ENCODE measurements at places on chromosomes 16 and 17. TPM values are rescaled to one million over a fixed set of nuclear protein-coding genes. Genes with fewer than 3 reads are reported as not detected.

HOXB1 gene
- not detected for total RNA-seq

DNA sequence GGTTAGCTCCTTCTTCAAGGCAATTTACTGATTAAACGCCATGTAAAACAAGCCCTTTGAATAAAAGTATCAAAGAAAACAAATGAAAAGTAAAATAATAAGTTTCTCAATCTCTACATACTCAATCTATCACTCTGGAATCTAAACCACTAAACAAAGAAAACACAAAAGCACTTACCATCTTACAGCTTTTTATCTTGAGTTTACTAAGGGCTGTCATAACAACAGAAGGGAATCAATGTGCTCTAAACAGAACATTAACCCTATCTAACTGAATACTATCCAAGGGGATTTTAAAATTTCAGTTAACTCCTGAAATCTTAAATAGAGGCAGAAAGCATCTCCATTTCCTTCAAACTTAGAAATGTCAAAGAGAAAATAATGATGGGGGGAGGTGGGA lies 3.4 kb downstream of the SKA2 start:
- no peak for DNase-seq

DNA sequence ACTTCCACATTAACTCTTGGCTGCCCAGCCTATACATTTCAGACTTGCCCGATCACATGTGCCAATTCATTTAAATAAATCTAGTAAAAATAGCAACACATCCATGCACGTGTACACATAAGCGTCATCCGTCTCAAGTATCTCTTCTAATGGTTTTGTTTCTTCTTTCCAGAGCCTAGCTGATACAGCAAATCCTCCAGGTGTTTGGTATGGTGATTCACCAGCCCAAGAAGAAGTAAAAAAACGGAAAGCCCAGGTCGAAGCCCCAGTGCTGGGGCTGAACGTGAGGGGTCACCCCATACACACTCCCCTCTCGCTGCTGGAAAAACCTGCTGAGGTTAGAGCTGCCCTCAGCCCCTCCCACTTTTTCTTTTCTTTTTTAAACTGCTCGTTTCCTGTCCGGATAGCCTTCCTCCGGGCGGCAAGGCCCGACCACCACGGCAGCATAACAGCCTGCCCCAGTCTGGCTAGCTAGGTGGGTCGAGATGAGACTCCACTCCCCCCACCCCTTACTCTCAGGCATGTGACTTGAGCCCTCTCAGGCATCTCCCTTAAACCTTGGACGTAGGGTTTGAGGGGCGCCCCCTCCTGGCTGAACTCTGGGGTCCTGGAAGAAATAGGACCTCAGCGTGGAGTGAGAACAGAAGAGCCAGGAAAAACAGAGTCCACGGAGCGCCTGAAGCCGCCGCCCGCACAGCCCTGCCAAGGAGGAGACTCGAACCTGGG lies 13.9 kb upstream of the OR1F1 start:
- peak; percentile 40 for DNase-seq

- peak; percentile 81 for DNase-seq
Observed at GRCh38 chr16:81831722-81832126, 52.6 kb downstream of the PLCG2 start.

- DNase-seq = no peak
Observed at GRCh38 chr16:7546948-7547347, 214.3 kb downstream of the RBFOX1 start.

TMEM238L gene
- not detected for total RNA-seq

ASIC2 gene
- total RNA-seq = not detected

MYH1 gene
- total RNA-seq = not detected

USP43 gene
- 1.7 TPM for total RNA-seq

DNA sequence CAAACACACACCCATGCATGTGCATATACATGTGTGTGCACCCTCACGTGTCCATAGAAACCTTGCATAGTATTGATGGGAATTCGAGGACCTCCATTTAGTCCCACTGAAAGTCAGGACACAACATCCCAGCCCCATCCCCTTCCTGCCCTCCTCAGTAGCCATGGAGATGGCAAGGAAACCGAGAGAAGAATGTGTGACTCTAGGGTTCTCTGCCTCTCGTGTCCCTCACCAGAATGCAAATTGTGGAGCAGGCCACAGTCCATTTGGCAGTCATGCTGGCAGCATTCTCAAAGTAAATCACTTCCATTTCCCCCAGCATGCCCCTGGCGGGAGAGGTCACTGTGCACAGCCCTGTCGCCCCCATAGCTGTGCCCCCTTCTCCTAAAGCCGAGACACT lies 141.1 kb downstream of the MSI2 start:
- no peak for DNase-seq

- no peak for DNase-seq
Observed at GRCh38 chr17:924711-925475, 54.7 kb downstream of the NXN start.

DNA sequence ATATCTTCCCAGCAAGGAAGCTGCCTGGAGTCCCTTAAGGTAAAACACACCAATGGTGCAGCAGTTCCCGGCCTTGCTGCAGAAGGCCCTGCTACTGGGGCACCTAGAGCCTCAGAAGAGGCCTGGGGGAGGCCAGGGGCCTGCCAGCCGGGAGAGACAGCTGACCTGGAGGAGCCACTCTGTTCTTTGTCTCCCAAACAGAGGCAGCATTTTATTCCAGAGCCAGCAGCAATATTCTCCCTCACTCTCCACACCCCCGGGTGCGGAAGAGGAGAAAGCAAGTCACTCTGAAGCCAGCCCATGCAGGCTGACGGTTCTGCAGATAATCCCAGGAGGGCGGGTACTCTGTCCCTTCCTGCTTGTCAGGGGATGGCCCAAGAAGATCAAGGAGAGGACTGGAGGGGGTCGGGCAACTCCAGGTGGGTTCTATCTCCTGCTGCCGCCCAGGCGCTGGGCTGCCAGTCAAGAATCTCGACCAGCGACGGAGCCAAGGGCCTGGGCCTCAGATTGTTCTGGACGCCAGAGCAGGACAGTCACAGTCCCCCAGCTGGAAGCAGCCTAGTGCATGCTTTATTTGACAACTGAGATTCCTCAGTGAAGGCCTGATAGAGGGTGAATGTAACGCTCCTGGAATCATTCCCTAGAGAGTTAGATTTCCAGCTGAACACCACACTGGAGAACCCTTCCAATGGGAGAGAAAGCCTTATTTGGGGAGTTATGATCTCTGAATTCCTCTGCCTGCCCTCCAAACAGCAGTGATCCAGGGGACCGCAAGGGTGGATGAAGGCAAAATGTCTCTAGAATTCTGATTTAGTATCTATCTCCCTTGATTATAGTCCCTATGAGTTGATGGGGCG lies 1.1 kb upstream of the KIFC3 start:
- DNase-seq = no peak

GRCh38 chr16:9703731-9704130 lies 478.5 kb downstream of the GRIN2A start:
- DNase-seq = peak; percentile 12
